CD8-positive, alpha-beta T cell (primary cell): ENCODE measurements at places on chromosomes 6 and 20. TPM values are rescaled to one million over a fixed set of nuclear protein-coding genes. Genes with fewer than 3 reads are reported as not detected.

The EYA4 gene
- total RNA-seq, result not detected

The PRKN gene
- 3.6 TPM for total RNA-seq

The ADGRF4 gene
- total RNA-seq, result not detected

- DNase-seq, result no peak
Measured at GRCh38 chr6:38077488-38078030, 258.0 kb downstream of the ZFAND3 start.

The BTBD9 gene
- total RNA-seq, result 54.5 TPM

DNA sequence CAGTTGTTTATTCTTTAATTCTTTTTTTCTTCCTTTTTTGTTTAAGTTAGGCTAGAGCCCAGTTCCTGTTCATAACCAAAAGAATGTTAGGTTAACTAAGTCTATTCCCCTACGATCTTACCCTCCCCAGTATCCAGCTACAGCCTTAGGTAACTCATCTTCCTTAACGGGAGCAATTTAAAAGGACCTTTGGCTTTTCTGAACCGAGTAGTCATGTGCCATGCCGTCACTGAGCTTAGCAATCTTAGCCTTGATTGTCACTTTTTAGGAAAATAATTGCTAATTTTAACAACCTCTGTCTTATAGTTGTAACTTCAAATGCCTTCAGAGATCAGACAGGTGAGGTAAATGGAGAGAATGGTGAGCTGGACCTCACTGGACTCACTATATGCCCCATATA, 6.2 kb downstream of the METTL24 start:
- no peak for DNase-seq

The MDN1 gene
- 39.5 TPM for total RNA-seq

DNA sequence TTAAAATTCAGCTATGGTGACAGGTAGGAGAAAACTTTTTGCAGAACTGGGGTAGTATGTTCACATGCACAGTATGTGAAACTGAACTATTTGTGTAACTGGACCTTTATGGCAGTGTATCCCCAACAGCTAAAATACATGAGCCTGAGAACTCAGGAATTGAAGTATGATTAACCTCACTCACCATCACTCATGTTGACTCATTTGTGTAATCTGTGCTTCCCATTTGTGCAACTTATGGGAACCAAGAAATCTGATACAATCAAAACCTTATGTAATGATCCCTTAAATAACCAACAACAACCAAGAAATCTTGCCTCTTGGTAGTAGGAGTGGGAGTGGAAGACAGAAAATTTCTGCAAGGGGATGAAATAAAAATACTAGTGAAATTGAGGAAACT, 674.9 kb downstream of the HDGFL1 start:
- DNase-seq, result no peak

- DNase-seq, result no peak
Measured at GRCh38 chr6:50845499-50846143, 26.9 kb downstream of the TFAP2B start.

GRCh38 chr6:143652841-143653331, 24.9 kb upstream of the PHACTR2 start:
- DNase-seq, result no peak

GRCh38 chr6:89022798-89023197, 57.8 kb upstream of the PNRC1 start:
- DNase-seq, result no peak

- DNase-seq, result no peak
Measured at GRCh38 chr6:165805636-165806035, 142.6 kb upstream of the PDE10A start.

GRCh38 chr6:143634486-143634885, 43.3 kb upstream of the PHACTR2 start:
- DNase-seq, result no peak

DNA sequence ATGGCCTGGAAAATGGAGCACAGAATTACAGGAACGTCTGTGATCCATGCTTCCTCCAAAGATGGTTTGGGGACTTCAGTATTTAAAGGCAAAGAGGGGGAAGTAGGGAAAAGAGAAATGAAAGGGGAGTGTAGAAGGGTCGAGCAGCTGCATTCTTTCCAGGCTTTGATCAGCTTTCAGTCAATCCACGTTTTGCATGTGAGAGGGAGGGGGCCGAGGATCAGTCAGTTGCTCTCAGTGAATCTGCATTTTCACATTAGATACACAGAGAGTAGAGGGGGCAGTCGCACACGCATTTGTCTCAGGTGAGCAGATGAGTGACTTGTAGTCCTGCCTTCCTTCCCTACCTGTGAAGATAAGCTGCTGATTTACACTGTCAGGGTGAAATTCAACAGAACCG, 78.8 kb downstream of the FOXF2 start:
- no peak for DNase-seq

The BRD2 gene
- total RNA-seq, result 340 TPM

GRCh38 chr20:21388566-21388965, 8.8 kb downstream of the NKX2-4 start:
- no peak for DNase-seq

The FNDC1 gene
- total RNA-seq, result not detected

DNA sequence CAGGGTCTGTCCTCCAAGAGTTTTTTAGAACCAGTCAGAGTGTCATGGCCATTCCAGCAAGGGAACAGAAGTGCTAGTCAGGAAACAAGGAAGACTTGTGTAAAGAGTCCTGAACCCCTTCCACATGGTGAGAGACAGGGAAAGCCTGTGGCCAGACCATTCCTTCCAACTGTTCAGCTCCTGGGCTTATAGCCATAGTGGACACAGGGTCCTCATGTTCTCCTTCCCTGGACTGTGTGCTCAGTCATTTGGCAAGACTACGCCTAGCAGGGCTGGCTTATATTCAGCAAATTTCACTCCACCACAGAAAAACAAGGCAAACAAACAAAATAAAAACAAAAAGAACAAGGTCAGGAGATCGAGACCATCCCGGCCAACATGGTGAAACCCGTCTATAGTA, 60.5 kb downstream of the NRN1 start:
- no peak for DNase-seq

GRCh38 chr20:49999329-49999728, 16.5 kb downstream of the SNAI1 start:
- no peak for DNase-seq

DNA sequence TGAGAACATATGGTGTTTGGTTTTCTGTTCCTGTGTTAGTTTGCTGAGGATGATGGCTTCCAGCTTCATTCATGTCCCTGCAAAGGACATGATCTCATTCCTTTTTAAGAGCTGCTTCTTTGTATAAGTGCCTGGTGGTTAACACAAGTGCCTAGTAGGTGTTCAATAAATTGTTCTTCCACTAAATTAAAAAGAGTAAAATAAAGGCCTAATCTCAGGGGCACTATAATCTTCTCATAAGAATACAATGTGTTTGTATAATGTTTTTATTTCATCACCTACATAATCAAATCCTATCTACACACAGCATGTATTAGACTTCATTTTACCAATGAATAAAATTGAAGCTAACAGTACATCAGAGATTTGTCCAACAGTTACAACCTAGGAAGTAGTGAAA, 252.7 kb downstream of the KHDC1L start:
- no peak for DNase-seq

DNA sequence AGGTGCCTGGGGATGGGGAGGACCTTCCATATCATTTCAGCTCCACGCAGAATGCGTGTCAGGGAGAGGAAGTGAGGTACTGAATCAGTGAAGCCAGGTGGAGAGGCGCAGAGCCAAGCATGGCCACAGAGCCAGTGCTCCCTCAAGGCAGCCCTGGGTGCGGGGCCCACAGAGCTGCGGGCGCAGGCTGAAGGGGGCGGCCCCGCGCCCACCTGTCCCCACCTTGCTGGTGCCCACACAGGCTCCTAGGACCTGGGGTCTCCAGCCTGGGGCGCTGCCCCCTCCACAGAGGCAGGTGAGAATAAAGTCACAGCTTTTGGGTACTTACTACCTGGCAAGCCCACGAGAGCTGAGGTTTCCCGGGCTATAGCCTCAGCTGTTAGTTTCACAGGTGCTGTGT, 40.0 kb upstream of the GATA5 start:
- no peak for DNase-seq

The IMPG1 gene
- not detected for total RNA-seq

DNA sequence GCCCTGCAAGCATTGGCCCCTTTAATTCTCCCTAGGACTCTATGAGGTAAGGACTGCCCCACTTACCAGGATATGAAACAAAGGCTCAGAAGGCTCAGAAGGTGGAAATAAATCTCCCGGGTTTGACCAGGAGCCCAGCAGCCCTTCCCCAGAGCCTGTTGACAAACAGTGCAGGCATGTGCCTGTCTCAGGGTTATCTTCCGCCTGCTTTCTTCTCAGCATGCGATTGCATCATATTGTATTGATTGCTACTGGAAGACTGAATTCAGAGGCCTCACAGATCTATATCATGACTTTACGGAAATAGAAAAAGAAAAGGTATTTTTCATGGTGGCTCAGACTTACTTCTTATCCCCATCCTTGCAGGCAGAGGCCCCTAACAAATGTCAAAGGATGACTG, 92.7 kb downstream of the PHACTR3 start:
- no peak for DNase-seq

The SLC22A7 gene
- not detected for total RNA-seq
